ENCODE measurements at places on chromosomes 13 and 19.

DNA sequence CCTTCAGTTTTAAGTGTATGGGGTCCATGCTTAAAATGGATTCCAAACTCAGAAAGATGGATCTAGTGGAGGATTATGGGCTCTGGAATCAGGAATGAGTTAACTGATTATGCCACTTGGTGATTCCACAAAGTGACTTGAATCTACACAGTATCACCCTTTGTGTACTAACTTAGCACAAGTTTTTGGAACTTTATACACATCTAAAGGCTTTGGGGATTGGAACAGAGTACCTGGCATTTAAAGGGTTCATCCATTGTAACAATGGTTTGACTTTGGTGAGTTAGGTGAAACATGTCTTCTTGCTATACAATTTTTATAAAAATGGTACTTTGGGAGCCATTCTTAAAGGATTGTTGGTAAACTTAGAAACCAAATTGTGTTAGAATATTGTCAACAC is 1.1 kb downstream of the RPL21 start:
- DNase-seq = no peak

DNA sequence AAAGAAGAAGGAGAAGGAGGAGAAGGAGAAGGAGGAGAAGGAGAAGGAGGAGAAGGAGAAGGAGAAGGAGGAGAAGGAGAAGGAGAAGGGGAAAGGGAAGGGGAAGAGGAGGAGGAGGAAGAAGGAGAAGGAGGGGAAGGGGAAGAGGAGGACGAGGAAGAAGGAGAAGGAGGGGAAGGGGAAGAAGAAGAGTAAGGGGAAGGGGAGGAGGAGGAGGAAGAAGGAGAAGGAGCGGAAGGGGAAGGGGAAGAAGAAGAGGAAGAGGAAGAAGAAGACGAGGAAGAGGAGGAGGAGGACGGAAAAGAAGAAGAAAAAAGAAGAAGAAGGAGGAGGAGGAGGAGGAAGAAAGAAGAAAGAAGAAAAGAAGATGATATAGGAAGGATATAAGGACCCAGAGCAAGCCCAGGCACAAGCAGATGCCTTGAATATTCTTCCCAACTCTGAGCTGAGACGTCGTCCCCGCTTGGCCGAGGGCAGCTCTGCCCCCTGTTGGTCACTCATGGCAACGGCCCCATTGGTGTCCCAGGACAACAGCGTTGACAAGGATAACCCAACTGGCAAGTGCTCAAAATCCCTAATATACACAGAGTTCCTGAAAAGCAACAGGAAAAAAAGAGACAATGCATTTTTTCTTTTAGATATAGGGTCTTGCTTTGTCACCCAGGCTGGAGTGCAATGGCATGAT is 30.6 kb upstream of the IGSF23 start:
- DNase-seq = no peak

DNA sequence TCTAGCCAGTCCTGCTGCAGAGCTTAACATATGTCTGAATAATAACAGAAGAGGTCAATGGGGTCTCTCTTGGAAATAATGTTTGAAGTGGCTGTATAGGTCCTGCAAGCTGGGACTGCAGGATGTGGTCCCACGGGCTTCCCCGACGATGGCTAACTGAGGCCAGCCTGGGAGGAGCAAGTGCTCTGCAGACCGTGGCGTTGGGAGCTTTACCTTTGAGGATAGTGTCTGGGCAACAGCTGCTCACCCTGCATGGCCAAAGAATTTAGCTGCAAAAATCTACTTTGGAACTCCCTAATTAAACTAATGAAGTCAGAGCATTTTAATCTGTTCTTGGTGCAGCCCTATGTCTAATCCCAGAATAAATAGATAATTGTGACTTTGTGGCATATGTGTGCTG is 18.2 kb upstream of the AMER2 start:
- DNase-seq = no peak

GRCh38 chr13:78420814-78421213 is 182.5 kb downstream of the POU4F1 start:
- peak; percentile 23 for DNase-seq
